ENCODE measurements at places on chromosomes 7 and 10.

DNA sequence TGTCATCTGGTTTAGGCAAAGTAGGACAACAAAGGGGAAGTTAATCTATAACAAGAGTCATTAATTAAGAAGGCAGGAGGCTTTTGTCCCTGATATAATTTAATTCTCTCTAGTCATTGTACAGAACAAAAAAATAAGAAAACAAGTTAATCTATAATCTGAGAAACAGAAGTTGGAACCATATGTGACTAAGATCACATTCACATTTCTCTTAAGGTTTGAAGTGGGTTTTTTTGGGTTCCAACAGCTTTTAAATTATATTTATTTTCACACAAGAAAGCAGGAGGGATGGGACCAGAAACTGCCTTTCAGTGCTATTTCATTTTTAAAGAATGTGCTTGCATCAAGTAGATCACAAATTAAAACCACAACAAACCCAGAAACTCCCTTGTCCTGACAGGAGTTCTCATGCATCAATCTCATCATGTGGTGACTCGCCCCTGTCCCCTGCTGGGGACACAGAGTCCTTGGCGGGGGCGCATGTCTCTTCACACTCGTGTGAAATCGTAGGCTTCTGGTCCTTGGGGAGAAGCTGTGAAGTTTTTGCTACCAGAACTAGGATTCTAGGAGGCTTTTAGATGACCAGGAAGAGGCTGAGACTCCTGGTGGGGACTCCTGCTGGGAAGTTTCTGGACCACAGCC lies 10.1 kb upstream of the OPN4 start:
- DNase-seq = no peak

- no peak for DNase-seq
Measured at GRCh38 chr10:125232841-125233240, 72.5 kb upstream of the CTBP2 start.

- DNase-seq = no peak
Measured at GRCh38 chr10:130208807-130209206, 72.6 kb downstream of the GLRX3 start.

GRCh38 chr10:107576746-107577145 lies 412.2 kb upstream of the SORCS1 start:
- DNase-seq = no peak

- DNase-seq = no peak
Measured at GRCh38 chr10:114401195-114401791, 3.0 kb downstream of the AFAP1L2 start.

GRCh38 chr10:66805612-66806011 lies 120.2 kb upstream of the LRRTM3 start:
- no peak for DNase-seq

DNA sequence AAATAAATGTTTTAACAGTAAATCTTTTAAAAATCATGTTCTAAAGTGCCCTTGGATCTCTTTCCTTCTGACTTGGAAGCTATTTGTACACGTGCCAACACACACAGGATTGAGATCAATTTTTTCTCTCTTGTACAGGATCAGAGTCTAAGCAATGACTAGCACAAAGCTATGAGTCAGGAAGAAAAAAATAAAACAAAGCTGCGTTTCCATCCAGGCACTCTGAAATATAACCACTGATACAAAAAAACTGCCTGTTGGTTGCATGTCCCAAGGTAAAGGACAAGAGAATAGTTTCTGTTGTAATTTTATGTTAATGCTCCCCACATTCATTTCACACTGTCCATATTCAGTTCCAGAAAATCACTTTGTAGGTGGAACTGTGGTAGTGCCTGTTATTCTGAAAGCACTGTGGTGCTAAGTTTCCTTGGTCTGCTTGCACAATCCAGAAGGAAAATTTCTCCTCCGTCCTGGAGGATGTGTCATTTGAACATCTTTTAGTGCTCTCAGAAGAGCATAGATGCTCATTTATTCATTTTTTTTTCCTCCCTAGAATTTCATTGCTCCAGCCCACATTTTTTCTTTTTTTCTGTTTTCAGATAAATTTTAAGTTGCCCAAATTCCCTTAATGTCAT lies 113.4 kb downstream of the PLXDC2 start:
- no peak for DNase-seq

GRCh38 chr10:75080554-75080953 lies 30.9 kb upstream of the SAMD8 start:
- no peak for DNase-seq

DNA sequence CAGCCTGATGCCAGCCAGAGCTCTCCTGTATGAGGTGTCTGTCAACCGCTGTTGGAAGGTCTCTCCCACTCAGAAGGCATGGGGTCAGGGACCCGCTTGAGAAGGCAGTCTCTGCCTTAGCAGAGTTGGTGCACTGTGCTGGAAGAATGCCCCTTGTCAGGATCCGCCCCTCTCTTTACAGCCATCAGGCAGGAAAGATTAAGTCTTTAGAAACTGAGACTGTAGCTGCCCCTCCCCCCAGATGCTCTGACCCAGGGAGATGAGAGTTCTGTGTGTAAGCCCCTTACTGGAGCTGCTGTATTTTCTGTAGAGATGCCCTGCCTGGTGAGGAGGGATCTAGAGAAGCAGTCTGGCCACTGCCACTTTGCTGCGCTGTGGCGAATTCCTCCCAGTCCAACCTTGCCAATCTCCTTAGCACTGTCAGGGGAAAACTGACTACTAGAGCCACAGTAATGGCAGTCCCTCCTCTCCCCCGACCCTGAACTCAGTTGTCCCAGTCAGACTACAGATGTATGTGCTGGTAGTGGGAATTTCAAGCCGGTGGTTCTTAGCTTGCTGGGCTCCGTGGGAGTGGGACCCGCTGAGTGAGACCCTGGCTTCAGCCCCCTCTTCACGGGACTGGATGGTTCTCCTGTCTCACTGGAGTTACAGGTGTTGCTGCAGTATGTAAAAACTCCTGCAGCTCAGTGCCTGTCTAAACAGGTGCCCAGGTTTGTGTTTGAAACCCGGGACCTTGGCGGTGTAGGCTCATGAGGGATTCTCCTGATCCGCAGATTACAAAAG lies 285.5 kb upstream of the ZWINT start:
- no peak for DNase-seq

GRCh38 chr10:47351899-47352815 lies 4.0 kb downstream of the RBP3 start:
- DNase-seq = no peak

DNA sequence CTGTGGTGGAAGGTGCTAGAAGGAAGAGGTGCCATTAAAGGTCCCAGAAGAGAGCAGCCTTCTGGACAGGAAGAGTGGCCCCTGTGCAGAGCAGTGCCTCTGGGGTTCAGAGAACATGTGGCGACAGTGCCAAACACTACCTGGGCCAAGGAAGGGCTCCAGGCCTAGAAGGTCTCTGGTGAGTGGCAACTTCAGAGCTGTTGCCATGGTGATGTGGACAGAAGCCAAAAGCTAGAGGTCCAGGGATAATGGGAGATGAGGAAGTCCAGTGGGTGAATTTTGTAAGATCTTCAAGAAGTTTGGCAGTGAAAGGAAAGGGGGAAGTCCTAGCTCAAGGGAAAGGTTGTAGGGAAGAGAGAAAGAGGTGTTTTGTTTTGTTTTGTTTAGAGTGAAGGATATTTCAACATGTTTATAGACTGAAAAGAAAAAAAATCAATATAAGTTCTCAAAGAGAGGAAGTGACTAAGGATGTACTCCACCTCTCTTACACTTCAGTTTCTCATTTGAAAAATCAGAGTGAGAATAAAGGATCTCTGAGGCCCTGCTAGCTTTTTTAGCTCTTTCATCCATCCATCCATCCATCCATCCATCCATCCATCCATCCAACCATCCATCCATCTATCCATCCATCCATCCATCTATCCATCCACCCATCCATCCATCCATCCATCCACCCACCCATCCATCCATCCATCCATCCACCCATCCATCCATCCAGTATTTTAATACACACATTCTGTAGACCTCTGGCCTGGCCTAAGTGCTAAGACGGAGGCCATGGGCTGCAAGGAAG lies 77.1 kb upstream of the DUSP5 start:
- peak; percentile 34 for DNase-seq

DNA sequence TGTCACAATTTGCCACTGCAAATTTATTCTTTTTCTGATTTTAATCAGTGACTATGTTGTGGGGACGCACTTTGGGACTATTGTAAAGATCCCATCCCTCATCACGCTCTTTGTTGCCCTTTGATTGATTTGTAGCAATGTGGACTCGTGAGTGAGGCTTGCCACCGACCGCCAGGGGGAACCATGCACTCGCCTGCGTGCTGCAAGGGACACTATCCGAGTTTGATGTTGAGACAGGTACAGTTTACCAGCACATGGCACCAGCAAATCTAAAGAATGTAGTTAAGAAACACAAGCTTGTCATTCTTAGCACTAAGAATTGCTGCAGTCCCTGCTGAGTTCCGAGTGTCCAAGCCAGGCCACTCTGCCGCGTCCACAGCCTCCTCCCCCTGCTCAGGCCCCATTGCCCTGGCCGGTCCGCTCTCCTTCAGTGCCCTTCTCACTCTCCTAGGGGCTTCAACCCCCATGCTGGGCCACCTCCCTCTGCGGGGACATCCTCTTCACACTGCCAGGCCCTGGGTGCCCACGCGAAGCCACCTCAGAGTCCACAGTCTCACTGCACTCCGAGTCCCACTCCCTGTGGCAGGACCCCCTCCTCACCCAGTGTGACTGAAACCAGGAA lies 2.0 kb upstream of the SFTPA2 start:
- peak; percentile 60 for DNase-seq

DNA sequence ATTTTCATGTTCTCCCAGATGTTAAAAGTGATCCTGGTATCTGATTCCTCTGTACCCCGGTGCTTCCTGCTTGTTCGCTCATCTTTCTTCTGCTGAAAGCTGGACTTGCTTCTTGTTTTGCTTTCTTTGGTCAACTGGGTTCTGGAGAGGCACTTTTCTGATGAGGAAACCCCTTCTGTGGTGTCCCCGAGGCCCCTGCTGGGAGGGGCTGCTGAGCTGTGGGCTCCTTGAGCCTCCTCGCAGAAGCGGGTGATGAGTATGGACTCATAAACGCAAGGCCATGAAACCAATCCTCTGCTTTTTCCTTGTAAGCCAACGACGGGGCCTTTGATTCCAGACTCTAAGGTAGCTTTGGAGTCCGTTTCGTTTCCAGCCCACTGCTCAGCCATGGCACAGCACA lies 7.8 kb downstream of the WIPI2 start:
- DNase-seq = no peak

- no peak for DNase-seq
Measured at GRCh38 chr7:52537051-52537450, 498.4 kb upstream of the POM121L12 start.

- DNase-seq = no peak
Measured at GRCh38 chr7:130156140-130156539, 49.1 kb downstream of the TMEM209 start.

DNA sequence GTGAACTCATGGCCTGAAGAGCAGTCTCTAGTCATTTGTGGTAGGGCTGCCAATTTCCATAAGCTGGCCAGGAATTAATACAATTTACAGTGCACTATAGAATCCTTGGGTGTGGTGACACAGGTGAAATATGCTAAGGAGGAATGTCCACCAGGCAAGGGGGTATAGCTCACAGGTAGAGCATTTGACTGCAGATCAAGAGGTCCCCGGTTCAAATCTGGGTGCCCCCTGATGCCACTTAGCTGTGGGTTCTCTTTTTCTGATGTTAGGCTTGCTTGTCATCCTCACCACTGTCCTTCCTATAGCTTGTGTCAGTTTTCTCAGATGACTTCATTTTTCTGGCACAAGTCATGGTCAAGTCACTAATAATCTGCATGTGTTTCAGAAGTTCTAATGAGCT lies 108.7 kb downstream of the ZNF467 start:
- DNase-seq = no peak

- no peak for DNase-seq
Measured at GRCh38 chr7:64872351-64873154, 30.5 kb upstream of the ZNF273 start.

DNA sequence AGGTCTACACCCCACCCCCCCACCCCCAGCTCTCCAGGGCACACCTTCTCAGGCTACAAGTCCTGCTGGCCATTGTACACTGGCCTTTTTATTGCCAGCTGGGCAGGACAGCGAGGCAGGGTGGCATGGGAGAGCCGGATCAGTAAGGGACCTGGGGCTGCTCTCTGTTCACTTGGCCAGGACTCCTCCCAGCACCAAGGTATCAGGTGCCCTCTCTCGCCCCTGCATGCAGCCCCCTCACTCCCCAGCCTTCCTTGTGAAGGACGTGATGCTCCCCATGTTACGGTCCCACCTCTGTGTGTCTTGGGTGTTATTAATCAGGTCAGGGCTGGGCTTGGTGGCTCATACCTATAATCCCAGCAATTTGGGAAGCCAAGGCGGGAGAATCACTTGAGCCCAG lies 26.3 kb downstream of the PODXL start:
- no peak for DNase-seq

- no peak for DNase-seq
Measured at GRCh38 chr10:1413823-1414222, 323.5 kb downstream of the ADARB2 start.

DNA sequence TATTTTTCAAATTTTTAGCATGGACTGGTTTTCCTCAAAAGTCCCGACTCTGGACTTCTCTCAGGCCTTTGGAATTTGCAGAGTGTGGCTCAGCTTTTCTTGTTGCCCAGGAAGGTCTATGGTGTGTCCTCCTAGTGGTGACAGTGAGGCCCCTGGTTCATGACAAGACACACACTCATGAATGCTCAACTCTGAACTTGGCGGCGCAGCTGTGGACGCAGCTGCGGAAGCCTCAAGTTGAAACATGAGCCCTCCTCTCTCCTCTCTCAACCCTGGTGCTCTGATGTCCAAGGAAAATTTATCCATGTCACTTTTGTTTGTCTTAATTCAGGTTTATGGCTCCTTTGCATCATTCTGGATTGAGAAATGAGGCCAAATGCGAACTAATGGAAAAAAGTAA lies 183.9 kb downstream of the HECW1 start:
- no peak for DNase-seq

- DNase-seq = no peak
Measured at GRCh38 chr10:95791425-95791979, 35.5 kb downstream of the ENTPD1 start.

DNA sequence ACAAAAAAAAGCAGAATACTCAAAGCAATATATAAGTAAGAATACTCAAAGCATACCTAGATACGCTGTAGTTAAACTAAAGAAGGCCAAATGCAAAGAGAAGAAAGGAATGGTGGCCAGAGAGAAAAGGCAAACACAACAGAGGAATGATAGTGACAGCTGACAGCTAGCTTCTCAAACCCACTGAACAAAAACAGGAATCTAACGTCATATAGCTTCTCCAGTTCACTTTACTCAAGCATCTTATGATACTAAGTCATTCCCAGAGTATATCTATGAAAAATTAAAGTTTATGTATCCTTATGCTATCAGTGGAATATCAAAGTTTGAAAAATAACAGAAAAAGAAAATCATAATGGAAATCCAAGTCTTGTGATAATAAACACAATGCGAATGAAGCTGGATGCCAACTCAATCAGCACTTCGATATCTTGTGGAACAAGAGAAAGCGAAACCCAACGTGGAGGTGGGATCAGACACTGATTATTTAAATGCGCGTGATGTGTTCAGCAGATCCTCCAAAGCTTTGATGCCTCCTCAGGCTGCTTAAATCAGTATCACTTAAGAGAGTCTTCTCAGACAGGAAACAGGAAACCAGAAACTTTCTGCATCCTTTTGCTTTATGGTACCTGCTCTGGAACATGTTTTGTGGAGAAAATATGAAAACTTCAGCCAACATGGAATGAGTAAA lies 102.8 kb downstream of the PIP4K2A start:
- DNase-seq = peak; percentile 84
